Stimulated activated CD8-positive, alpha-beta memory T cell treated with anti-CD3 and anti-CD28 coated beads, Interleukin-4, amount 100 ng/mL, for 24 hours (primary cell): ENCODE measurements at places on chromosomes 6 and 20.

- DNase-seq, result no peak
Observed at GRCh38 chr20:57947421-57948179, 237.8 kb upstream of the PMEPA1 start.

GRCh38 chr6:2851727-2852513, 10.3 kb upstream of the SERPINB1 start:
- no peak for DNase-seq

DNA sequence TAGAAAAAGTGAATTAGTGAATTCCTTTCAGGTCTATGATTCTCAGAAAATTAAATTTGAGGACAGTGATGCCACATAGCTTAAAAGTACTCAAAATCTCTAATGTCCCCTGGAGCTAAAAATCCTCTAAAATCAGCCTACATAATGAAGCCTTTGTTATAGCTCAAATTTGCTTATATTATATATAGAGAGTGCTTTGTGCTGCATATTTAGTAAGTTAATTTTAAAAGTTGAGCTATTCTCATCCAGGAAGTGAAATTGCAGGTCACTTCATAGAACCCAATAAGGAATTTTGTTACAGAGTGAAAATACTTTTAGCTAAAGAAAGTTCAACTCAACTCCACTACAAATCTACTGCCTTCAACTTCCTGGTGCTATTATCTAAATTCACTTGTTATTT, 507.5 kb upstream of the MAP3K7 start:
- no peak for DNase-seq

GRCh38 chr6:105935416-105935815, 150.7 kb upstream of the PRDM1 start:
- DNase-seq, result no peak

- no peak for DNase-seq
Observed at GRCh38 chr6:126017668-126018067, 31.3 kb downstream of the TRMT11 start.

DNA sequence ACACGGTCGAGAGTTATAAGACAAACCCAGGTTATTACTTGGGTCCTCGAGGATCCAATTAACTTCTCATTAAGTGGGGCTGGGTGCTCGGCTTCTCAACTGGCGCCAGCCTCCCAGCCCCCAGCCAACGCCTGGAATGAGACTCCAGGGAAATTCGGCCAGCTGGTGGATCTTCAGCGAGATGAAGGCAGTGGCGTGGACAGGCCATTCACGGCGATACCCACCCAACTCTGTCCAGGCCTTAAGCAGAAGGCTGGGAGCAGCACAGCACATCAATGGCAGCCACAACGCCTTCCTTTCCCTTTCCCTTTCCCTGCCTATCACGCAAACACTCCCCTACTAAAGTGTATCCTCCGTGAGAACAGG, 868 bp downstream of the METTL24 start:
- no peak for DNase-seq

DNA sequence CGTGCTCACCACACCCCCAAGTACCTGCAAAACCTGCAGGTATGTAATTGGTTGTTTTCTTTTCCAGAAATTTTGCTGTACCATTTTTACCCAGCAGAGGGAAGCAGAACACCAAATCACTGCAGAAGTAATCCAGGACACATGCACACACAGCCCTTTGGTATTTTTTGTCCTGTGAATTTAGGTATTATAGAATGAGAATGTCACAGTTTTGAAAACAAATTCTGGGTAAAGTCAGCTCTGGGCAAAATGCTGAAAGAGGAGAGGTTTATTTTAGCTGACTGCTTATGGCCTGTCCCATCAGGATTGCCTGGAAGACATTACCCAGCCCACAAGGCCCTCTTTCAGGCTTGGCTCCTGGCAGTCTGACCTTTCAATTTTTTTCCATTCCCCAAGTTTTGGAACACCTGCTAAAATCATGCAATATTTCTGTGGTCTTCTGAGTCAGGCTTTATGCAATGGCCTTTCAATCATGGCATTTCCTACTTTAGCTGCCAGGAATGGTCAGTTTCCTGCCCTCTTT, 3.5 kb upstream of the EFHC1 start:
- no peak for DNase-seq

- DNase-seq, result no peak
Observed at GRCh38 chr6:109093732-109094415, 772 bp downstream of the SESN1 start.
